ENCODE measurements at places on chromosomes 7 and 10. TPM values are rescaled to one million over a fixed set of nuclear protein-coding genes. Genes with fewer than 3 reads are reported as not detected.
A peak's percentile ranks its signal among the peaks of the same experiment; 100 is the strongest.

DNA sequence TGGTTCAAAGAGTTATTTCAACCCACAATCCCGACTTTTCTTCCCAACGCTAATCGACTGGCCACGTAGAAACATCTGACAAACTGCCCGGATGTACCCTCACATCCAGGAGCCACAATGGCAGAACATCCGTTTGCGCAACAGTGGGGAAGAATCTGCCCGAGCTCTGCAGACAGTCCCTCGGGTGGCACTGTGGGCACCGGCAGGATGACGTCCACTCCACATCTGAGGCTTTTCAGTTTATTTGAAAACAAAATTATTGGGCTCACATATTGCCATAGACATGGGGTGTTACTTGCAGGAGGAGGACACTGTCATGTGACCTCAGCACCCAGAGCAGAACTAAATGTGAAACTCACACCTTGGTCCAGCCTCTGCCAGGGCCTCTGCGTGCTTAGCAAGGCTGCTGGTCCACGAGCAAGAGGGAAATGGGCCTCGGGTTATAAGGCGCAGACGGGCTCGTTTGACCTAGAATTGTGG lies 84.1 kb downstream of the MKI67 start:
- no peak for DNase-seq

DNA sequence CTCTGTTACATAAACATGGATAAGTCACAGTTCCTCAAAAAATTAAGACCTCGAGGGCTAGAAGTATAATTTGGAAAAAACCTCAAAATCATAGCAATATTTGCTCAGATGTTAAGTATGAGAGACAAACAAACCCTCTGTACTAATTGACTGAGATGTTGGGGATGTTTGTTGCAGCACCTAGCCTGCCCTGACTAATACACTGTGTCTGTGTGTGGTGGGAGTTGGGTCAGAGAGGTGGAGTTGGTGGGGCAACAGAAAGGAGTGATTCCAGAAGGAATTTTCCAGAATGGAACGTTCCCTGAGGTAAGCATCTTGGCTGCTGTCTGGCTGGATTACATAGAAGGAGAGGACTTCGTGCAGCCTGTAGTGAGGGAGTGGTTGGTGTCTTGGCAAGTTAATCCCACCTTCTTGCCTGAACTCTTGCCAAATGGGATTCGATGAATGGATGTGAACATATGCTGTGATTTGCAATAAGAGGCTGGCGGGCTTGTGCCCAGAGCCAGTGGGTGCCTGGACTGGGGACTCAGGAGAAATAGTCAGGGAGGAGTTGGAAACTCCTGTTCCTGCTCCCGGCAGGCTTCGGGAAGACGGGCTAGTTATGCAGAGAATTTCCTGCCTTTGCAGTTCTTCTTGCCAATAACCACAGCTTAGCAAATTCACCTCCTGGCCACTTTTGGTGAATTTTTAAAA lies 9.3 kb upstream of the FAM180A start:
- DNase-seq, result peak; percentile 79

- peak; percentile 25 for DNase-seq
These were observed 5.1 kb downstream of the RAPGEF5 start for GRCh38 chr7:22351878-22352277.

DNA sequence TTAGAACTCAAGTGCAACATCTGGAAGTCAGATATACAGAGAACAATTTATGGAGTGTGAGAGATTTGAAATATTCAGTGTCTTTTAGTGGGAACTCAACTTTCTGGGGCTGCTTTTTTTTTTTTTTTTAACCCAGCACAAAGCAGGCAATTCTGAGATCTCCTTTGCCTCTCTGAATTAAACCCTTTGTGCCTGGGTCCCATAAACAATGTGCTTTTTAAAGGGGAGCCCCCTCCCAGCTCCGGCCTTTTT lies 146.8 kb downstream of the CELF2 start:
- no peak for DNase-seq

DNA sequence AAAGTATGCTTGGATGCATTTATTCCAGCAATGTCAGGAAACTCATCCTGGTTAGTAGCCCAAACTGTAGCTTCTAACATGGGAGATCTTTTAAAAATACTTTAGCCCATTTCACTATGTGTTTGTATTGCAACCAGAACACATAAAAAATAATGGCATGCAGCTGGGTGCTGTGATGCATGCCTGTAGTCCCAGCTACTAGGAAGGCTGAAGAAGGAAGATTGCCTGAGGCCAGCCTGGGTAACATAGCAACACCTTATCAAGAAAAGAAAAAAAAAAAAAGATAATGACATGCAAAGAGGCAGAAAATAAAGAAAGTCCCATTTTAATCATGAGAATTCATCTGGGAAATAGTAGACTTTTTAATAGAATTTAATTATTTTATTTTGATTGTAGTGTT lies 517.0 kb upstream of the TEX47 start:
- no peak for DNase-seq

GRCh38 chr7:122219253-122219865 lies 75.3 kb upstream of the AASS start:
- DNase-seq, result peak; percentile 9

Gene PRSS37
- total RNA-seq, result not detected

Measured in LHCN-M2 (cell line).